ENCODE measurements at places on chromosomes 12 and 14.
A peak's percentile ranks its signal among the peaks of the same experiment; 100 is the strongest.

DNA sequence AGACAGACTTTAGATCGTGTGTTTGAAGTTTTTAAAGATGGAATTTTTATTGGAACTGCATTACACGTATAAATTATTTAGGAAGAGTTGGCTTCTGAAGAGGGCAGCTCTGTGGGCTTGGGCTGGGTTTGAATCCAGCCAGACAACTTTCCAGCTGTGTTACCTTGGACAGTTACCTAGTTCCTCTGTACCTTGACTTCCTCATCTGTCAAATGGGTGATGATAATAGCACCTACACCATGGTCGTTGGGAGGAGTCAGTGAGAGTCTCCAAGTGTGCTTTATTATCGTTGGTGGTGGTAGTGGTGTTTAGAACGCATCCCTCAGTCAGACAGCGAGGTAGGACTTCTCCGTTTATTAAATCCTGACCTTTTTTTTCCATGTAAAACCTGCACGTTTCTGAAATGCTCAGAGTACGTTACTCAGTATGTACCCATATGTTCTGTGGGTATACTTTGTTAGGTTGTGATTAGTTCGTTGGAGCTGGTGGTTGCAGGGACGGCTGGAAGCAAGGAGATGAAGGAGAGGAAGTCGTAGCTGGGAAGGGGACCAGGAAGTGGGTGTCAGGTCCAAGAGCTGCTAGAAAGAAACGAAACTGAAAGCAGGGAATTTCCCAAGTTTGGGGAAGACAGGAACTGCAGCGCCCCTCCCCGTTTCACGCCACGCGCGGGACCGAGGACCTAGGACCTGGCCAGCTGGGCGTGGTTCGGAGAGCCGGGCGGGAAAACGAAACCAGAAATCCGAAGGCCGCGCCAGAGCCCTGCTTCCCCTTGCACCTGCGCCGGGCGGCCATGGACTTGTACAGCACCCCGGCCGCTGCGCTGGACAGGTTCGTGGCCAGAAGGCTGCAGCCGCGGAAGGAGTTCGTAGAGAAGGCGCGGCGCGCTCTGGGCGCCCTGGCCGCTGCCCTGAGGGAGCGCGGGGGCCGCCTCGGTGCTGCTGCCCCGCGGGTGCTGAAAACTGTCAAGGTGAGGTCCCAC, at the start of gene OAS3:
OAS3 (plus strand) TSS at position 734 of the 979 bp plus-strand sequence; CDS start at position 791, 57 bp downstream.
- peak; percentile 55 for DNase-seq

- no peak for DNase-seq
Observed at GRCh38 chr14:22802860-22803686, 12.2 kb downstream of the SLC7A7 start.

GRCh38 chr14:75494896-75495295, 27.4 kb upstream of the BATF start:
- no peak for DNase-seq

- no peak for DNase-seq
Observed at GRCh38 chr12:110860833-110861296, 14.1 kb downstream of the CCDC63 start.

- no peak for DNase-seq
Observed at GRCh38 chr14:51093371-51094281, 1.3 kb downstream of the TRIM9 start.

GRCh38 chr12:6029401-6029800, 84.3 kb upstream of the ANO2 start:
- DNase-seq = no peak

Data from activated B cell treated with CpG ODN at 0.5 μM for 24 hours (primary cell).